ENCODE measurements at places on chromosomes 6 and 20.

- no peak for DNase-seq
Measured at GRCh38 chr20:157154-157553, at the start of gene DEFB127. TSS of gene DEFB127 (plus strand) at chr20:157454. CDS start at chr20:157545, 91 bp downstream.

DNA sequence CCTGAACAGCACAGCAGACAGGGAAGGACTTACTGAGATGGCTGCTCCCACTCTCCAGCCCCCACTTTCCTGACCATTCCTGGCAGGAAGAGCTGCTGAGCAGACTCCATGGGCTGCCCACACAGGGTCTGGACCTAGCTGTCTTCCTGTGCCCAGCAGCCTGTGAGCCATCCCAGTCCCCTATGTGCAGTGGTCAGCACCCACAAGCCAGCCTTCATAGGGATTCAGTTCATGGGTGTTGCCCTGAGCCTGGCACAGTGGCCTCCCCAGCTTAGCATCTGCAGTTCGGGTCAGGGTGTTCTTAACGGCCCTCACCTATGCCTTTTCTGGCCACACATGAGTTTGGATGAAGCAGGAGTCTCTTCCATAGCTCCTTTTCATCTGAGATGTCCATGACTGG, 32.0 kb downstream of the UBD start:
- no peak for DNase-seq

DNA sequence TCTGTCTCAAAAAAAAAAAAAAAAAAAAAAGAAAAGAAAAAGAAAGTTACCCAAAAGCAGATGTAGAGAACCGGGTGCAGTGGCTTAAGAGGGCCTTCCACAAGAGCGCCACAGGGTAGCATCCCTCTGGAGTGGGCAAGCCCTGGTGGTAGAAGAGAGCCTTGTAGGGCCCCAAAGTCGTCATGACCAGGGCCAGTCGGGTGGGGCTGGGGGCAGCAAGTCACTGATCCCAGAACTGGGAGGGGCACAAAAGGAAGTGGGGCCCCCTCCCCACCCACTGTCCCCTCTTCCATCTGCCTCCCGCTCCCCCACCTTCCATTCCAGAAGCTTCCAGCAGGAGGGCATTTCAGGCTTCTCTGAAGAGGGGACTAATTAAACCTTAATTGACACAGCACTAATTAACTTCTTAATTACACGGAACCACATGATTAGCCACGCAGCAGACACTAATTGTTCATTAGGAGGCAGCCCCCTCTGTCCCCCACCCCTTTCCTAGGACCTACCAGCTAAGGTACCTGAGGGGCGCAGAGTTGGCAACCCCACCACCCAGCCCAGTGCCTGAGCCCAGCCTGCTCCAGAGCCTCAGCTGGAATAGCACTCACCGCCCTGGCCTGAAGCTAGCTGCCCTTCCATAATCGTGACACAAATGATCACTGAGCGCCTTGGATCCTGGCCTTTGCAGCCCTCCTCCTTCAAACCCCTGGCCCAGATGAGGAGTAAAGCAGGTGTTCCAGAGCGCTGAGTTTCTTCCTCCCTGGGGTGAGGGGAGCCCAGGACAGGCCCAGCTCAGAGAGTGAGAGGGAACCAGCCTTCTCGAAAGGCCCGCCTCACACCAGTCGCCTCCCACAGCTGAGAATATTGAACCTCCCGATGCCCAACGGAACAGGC, 34.8 kb downstream of the MDFI start:
- DNase-seq: no peak

DNA sequence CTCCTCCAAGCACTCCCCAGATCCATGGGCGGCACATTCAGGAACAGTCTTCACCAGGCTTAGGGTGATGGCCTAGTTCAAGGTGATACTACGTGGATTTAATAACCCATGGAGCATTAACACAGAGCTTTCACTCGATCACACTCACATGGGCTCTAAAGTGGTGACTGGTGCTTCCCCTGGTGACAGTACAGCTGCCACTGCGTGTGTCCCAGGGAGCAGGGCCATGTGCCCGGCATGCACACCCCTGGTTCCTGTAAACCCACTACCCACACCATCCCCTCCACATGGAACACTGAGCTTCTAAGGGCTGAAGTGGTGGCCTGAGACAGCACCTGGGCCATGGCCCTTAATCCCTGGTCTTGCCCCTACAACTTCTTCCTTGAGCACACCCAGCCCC, 27.8 kb upstream of the APMAP start:
- DNase-seq: no peak

- DNase-seq: no peak
Measured at GRCh38 chr6:104771258-104771832, 88.4 kb downstream of the HACE1 start.
